ENCODE measurements at places on chromosomes 6 and 20.
A peak's percentile ranks its signal among the peaks of the same experiment; 100 is the strongest.

GRCh38 chr6:69719602-69720193 is 77.1 kb downstream of the LMBRD1 start:
- no peak for DNase-seq

GRCh38 chr6:16811277-16811979 is 50.2 kb upstream of the ATXN1 start:
- no peak for DNase-seq

DNA sequence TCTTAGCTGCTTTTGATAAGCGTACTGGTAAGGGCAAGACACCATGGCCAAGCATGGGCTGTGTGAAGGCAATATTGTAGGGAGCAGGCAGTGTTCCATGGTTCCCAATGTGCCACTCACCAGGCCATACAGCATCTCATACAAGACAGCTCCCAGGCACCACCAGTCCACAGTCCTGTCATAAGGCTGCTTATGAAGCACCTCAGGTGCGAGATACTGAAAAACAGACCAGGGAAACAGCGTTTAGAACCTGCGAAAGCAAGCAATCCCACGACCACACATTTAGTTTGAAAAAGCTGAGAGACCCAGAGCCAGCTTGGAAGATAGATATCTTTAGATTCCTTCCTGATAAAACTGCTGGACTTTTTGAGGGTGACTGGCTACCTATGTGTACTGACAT is 119.1 kb upstream of the SLC2A12 start:
- DNase-seq = no peak

- no peak for DNase-seq
Measured at GRCh38 chr6:43786664-43787329, 16.8 kb downstream of the VEGFA start.

GRCh38 chr20:23253524-23253923 is 97.1 kb upstream of the NXT1 start:
- DNase-seq = no peak

GRCh38 chr6:97757575-97757974 is 474.6 kb upstream of the MMS22L start:
- DNase-seq = no peak

DNA sequence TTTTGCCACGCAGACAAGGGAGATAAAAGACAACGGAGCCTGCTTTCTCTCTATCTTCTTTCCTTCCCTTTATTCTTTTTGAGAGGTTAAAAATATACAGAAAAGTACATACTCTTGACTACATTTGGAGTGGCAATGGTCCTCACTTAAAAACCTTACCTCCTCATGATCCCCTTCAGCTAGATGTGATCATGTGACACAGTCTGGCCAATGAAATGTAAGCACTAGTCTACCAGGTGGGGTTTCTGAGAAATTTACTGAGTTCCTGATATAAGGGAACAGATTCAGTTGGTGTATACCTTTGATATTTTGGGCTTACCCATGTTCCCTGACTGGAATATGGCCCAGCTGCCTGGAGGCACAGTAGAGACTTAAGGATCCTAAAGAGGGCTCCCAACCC is 165.5 kb upstream of the BEND3 start:
- no peak for DNase-seq

DNA sequence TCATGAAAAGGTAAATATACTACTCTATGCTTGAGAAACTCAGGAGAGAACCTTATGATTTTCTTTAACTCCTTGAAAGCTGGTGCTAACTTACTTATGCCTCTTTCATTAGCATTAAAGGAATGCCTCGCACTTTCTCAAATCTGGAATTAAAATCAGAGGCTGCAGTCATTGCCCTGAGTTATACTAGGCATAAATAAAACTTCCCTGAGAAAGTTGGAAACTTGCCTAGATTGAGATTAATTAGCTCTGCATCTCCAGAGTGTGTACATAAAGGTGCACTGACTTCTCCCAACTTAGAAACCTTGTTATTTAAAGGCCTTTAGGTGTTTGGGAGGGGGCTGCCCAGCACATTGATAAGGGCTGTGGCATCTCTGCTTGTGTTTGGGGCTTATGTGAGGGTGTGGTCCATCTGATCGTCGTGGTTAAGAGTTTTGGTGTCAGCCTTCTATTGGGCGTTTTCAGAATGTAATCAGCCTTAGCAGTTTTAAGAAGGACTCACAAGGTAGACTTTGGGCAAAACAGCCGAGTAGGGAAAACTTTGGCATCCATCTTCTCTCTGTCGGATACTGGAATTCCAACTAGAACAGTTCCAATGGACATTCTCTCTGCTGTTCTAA is 32.1 kb upstream of the CCN6 start:
- no peak for DNase-seq

- DNase-seq = no peak
Measured at GRCh38 chr6:129163551-129163950, 280.6 kb downstream of the LAMA2 start.

DNA sequence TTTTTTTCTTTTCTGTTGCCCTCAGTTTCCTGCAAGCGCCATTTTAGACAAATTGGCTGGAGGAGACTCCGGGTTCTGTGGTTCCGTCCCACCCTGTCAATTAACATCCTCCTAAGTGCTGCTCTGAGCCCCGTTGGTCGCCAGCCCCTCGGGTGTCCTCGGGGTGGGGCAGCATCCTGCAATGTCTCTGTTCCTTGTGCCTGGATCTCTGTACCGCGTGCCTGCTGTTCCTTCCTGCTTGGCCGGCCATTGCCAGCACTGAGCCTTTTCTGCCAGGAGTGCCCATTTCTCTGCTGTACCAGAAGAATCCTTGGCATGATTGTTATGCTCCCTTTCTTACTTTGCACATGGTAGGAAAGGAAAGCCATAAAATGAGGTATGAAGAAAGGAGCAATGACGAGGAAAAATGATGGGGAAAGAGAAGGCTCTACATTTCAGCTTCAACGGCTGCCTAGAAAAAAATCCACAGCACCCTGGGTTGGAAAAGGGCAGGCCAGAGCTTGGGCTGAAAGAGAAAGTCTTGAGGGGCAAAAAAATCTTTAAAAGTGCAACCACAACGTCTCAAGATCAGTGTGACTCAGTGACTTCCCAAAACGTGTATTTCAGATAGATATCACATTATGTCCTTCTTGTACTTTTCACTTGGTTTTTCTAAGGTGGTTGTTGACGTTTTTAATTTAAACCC is 256.7 kb downstream of the CLIC5 start:
- DNase-seq = no peak

DNA sequence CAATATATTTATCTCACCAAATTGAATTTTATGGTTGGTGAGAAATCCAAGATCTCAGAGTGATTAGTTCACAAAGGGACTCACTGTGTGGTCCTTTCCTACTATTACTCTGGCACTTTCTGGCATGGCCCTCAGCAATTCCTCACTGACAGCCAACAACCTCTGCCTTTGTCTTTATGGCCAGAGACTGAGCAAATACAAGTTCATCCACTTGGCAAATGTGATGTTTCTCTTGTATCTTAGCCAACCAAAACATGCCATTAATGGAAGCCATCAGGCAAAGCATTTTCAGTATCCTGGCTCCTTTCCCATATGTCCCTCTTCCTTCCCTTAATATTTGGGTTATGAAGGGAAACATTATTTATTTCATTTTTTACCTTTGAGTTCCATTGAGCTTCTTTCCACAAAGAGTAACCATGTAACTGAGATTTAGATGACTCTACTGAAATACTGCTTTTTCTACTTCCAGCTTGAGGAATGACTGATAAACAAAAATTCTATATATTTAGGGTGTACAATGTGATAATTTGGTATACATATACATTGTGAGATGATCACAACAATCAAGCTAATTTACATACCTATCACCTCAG is 30.8 kb upstream of the SMLR1 start:
- no peak for DNase-seq

GRCh38 chr6:145199961-145200360 is 535.4 kb downstream of the EPM2A start:
- DNase-seq = no peak

- no peak for DNase-seq
Measured at GRCh38 chr20:25206063-25206403, 10.5 kb downstream of the ENTPD6 start.

DNA sequence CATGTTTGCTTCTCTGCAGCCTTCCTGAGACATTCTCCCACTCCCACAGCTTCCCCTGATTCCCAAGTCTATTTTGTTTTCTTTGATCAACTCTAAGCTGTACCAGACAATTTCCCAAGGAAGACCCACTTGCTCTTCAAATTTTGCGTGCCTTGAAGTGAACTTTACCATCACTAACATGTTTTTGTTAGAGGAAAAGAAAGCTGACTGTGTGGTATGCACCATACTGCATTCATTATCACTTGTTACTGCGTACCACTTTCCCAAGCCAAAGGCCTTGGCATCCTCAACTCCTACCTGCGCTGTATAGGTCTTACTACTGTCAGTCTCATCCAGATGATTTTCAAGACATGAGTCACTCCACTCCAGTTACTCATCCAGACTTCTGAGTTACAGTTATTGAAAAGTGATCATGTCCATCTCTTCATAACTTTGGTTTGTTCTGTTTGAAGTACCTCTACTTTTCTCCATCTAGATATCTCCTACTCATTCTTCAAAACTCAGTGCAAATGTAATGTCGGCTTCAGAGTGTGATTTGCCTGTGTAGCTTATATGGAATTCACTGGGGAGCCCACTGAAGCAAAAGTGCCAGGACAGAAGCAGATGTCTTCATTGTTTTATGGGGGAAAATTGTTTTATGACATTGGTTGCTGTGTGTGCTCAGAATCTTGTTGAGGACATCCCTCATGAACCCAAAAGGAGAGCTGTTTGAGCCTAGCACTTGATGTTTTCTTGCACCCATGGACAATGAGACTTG is 5.2 kb downstream of the RPS12 start:
- DNase-seq = no peak

- DNase-seq = no peak
Measured at GRCh38 chr6:345747-346385, 45.7 kb upstream of the IRF4 start.

- DNase-seq = peak; percentile 26
Measured at GRCh38 chr20:50041246-50041873, 58.6 kb downstream of the SNAI1 start.

DNA sequence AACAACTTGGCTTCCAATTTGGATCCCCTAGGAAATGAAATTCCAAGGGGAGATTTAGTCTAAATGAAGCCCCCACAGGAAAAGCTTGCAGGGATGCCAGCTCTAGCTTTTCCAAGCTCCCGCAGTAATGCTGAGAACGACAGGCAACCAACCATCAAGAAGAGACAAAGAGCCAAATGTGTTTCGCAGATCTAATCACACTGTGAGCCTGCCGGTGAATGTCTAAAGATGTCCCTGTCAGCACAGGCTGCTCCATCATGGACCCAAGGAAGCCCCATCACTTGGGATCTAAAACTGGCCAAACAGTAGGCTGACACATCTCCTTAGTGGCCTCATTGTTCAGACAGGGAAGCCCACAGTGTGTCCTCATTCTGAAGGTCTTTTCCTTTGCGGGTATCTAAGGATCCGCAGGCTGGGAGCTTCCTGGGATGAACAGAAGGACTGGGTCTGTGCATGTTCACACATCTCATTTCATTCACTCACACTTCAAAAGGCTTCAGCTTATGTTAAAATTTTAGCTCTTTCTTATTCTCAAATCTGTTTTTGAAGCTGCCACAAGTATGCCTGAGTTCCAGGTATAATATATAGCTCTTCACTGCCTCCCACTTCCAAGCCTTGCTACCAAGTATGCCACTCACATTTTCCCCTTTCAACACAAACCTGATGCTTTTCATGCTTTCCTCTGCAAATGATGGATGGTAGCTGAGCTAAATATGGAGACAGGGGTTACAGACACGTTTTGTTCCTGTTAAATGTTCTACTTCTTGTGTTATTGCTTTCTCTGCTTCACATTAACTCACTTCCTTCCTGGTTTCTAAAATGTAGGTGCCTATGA is 229.8 kb downstream of the HIVEP2 start:
- DNase-seq = no peak

- peak; percentile 59 for DNase-seq
Measured at GRCh38 chr6:33126101-33126714, 50.4 kb downstream of the HLA-DPB1 start.

DNA sequence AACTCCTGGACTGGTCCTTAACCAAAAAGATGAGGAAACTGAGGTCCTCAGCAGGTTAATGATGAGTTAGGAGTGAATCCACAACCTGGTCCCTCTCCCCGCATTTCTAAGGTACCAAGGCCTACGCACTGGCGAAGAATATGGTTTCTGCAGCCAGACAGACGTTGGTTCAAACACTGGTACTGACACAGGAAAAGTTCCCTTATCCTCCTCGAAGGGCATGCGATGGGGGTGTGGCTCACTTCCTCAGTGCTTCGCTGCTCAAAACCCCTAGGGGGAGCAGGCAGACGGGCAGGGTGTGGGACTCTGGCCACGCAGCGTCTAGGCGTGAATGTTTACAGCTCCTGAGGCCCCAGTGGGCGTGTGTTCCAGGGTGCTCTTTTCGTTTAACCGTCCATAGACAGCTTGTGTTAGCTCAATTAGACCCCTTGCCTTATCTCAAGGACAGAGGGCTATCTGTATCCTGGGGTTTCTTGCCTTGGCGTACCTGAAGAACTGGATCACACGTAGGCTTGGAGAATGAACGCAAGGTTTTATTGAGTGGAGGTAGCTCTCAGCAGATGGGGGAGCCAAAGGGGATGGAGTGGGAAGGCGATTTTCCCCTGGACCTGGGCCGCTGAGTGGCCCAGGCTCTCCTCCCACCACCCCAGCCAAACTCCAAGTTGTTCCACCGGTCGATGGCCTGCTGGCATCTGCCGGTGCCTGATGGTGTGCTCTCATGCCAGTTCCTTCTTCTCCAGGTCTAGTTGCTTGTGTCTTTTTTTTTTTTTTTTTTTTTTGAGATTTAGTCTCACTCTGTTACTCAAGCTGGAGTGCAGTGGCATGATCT is 31.8 kb upstream of the PTPN1 start:
- DNase-seq = peak; percentile 53

DNA sequence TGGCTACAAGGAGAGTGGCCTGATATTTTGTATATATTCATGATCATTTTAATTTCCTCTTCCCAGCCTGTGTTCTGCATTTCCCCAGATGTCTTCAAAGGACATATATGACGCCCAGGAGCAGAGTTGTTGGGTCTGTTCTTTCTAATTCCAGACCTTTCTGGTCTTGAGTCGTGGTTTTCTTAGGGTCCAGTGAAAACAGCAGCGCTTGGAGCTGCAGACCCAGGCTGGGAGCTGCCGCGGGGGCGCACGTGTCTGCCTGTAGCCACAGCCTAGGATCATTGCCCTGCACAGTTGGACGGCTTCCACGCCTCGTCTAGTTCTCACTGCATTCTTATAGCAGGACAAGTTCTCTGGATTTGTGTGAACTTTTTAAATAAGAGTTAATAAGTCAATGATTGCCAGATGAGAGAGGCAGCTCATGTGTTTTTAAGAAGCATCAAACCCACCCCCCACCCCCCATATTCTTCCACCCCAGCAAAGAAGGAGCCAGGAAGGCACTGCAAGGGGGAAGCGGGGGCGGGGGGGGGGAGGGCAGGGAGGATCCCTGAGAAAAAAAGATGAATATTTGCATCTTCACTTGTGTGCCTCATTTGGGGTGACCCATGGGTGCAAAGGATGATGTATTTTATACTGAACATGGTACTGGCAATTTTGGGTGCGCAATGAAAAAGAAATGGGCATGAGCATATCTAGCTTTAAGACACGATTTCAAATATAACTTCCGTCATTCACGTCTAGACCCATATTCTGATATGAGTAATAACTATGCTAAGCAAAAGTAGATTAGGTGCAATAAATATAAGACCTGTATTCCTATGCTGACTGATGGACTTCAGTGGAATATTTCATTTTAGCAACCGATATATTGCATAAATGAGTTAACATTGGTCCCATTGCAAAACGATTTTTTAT is 160.0 kb downstream of the TBXT start:
- DNase-seq = no peak
